D341Med (cell line): ENCODE measurements at places on chromosomes 16 and 17.

DNA sequence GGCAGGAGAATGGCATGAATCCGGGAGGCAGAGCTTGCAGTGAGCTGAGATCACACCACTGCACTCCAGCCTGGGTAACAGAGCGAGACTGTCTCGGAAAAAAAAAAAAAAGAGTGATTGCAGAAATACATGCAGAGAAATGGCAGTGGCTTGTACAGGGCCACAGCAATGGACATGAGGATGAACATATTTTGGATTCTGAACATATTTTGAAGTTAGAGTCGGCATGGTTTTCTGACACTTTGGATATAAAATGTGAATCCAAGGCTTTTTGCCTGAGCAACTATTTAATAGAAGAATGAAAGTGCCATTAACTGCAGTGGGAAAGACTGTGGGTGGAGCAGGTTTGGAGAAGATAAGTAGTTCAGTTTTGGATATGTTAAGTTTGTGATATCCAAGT is 35.8 kb downstream of the CPD start:
- no peak for DNase-seq

- DNase-seq: no peak
Observed at GRCh38 chr17:64260886-64261285, 2.2 kb downstream of the TEX2 start.

DNA sequence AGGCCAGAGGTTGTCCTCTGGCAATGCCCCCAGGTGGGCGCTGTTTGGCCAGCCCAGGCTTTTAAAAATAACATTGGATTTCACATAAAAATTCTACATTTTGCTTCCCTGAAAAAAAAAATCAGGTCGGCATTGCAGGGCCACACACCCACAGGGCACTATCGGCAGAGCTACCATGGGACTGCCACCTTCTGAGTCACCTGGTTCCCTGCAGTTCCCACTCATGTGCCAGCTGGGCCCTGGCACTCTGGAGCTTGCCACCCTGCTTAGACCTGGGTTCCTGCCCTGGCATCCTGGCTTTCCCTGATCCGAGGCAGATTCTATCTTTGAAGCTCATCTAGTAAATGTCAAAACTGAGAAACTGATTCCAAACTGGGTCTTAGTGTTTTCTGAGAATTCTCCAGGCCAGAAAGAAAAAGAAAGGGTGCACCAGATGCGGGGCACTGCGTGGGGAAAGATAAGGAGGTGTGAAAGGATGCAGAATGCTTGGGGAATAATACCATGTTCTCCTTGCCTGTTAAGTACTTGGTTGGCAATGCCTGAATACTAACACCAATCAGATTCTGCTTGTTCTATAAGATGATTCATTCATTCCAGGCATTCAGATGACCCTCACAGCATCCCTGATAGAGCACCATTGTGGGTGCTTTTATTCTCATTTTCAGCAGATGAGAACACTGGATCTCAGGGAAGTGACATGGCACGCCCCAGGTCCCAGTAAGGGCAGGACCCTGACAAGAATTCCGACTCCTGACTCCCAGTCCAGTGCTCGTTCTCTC is 51.8 kb downstream of the RAI1 start:
- no peak for DNase-seq

GRCh38 chr17:53227111-53227510 is 595.6 kb upstream of the KIF2B start:
- DNase-seq: no peak

DNA sequence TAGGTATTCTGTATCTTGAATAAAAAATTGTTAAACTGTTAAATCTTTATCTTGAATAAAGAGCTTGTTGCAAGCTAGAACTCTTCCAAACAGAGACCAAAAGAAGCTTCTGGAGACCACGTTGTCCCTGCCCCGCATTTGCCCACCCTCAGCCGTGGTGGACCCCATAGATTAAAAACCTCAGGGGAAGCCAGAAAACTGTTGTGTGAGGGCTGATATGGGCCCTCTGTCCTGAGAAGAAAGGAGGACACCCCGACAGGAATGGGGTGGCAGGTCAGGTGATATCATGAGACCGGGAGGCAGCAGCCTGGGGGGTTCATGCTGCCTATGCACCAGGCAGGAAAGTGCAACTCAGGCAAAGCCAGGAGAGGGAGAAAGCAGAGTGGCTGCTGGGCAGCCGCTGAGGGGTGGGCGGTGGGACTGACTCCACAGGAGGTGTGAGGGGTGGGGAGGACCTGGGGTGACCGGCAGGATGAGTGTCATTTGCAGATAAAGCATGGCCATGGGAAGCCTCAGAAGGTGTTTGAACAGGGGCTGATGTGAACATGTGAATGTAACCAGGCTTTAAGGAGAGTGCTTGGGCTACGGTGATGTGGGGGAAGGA is 147.8 kb downstream of the IRF8 start:
- DNase-seq: no peak

DNA sequence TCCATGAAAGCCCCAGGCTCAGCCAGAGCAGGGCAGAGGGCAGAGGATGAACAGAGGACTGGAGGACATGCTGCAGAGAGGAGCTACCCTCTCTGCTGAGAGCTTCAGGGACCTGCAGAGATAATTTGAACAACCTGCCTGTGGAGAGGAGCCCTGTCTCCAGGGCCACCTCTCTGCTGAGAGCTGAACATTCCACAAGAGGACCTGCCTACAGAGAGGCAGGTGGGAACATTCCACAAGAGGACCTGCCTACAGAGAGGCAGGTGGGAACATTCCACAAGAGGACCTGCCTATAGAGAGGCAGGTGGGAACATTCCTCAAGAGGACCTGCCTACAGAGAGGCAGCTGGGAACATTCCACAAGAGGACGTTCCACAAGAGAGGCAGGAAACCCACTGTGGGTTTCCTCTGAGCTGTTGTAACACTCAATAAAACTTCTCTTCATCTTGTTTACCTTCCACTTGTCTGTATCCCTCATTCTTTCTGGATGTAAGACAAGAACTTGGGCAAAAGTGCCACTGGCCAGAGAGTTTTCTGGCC is 551.9 kb upstream of the CA10 start:
- no peak for DNase-seq

GRCh38 chr17:50538549-50539410 is 6.2 kb downstream of the EPN3 start:
- DNase-seq: no peak

DNA sequence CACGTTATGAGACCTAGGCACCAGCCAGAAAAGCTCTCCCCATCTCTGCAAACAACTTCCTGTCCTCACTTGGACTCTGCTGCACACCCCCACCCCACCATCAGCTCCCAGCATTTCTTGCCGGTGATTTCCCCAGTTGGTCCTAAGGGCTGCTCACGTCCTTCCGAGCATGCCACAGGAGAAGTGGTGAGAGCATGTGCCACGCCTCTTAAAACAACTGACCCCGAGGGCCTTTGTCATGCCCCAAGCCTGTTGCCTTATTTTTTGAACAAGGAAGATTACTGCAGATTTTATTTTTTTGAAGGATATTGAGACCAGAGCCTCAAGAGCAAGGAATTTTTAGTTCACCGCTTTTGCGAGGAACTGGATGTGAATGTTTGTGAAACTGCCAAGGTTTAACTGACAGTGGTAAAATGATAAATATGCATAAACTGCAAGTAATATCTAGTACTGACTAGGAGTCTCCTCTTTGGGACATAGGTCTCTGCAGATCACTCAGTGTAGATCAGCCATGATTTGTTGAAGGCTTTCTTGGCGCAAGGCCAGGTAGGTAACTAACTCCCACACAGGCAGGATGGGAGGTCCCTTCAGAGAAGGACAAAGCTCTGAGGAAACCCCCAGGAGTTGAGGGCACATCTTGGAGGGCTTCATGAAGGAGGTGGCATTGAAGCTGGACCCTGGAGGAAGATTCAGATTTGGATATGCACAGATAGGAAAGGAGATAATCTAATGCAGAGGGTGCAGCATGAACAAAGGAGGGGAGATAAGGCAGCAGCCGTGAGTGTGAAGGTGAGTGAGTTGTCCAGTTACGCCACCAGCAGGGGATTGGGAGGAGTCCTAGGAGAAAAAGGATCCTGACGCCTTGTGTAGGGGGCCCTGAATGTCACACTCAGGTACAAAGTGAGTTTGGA is 44.7 kb downstream of the TMEM132E start:
- DNase-seq: no peak

DNA sequence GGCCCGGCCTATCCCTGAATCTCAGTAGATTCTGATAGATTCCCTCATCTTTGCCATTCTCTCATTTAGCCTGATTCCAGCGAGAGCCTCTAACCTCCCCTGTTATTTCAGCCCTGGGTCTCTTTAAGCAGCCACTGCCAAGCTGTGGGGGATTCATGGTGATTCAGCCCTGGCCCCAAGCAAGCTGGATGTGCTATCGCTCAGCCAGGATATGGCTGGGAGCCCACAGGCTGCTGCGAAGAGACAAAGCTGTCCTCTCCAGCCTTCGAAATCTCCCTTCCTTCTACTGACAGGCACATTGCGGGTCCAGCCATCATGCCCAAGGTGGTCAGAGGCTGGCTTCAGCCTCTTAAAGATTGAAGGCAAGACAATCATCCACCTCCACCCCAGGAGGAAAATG is 394.1 kb downstream of the SOX9 start:
- no peak for DNase-seq

- DNase-seq: no peak
Observed at GRCh38 chr16:14354561-14355351, 275.3 kb downstream of the PARN start.

GRCh38 chr16:17147942-17148341 is 322.8 kb downstream of the XYLT1 start:
- DNase-seq: no peak

DNA sequence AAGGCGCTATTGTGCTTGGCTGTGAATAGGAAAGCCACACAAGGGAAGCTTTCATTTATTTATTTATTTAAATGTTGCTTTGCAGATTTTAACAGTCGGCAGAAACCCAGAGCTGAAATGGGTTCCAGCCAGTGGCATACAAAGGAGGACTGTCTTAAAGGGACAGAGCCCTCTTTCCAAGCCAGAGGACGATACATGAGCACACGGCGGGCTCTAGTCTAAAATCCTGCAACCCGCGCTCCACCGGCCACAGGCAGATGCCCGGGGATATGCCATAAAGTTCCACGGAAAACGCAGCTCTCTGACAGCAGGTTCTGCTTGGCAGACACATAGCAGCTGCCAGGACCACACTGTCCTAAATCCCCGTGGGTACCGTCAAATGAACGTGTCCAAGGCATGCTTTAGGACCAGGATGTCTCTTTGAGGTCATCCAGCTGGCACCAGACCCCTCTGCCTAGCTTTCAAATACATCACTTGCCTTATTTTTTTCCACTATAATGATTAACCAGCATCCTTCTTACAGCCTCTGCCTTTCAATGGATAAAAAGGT is 64.6 kb downstream of the CYTH1 start:
- DNase-seq: peak; percentile 71

DNA sequence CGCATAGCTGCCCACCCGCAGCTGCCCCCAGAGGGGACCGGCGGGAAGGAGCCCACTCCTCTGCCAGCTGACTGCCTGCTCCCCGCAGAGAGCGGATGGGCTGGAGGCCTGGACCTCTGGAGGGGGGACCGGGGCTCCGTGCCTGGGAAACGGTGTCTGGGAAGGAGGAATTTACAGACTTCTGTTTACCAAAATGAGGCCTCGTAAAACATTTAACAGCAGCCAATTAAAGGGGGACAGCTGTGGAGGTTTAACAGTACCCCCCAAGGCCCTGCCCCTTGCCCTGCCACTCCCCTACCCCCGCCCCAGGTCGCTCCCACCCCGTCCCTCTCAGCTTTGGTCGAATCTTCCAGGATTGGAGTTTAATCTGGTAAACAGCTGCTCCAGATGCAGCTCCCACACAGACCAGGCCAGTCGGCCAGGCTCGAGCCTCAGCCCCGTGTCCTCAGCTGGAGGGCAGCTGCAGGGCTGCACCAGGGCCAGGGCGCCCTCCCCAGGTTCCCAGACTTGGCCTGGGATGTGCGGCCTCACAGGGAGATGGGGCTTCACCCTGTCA is 41.1 kb downstream of the BAHCC1 start:
- DNase-seq: no peak

DNA sequence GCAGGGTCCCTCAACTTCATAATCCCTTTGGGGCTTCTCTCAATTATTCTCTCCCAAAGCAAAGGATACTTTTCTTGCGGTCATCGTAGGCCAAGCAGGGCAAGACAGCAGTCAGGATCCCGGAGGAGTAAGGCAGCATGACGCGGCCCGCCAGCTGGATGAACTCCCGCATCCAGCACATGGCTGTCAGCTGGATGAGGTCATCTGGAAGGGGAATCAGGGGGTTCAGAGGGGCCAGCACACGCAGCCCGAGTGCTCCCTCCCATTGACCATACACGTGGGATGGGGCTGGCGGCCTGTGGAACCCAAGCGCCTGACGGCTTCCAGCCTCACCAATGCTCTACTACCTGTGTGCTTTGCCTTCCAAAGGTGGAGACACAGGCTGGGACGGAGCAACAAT is 19.2 kb downstream of the VAC14 start:
- no peak for DNase-seq

GRCh38 chr17:67718325-67718941 is 697 bp downstream of the NOL11 start:
- peak; percentile 53 for DNase-seq

GRCh38 chr17:81398176-81398831 is 3.0 kb downstream of the BAHCC1 start:
- no peak for DNase-seq

- DNase-seq: no peak
Observed at GRCh38 chr16:84764970-84765369, 54.8 kb upstream of the CRISPLD2 start.

- no peak for DNase-seq
Observed at GRCh38 chr17:51493206-51493605, 232.9 kb downstream of the UTP18 start.

DNA sequence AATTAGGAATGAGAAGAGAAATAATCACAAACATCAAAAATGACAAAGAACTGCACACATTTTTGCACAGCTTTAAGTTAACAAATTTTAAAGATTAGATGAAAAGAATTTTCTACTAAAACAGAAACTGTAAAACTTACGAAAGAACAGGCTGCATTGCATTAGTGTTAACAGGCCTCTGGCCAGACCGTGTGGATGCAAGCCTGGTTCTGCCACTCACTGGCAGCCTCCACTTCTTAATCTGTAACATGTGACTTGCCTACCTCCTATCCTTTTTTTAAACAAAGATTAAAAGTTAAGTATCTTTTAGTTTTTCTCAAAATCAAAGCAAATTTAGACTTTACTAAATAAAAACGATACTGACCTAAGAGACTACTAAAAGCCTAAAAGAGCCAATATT is 37.5 kb downstream of the CREBBP start:
- DNase-seq: no peak

DNA sequence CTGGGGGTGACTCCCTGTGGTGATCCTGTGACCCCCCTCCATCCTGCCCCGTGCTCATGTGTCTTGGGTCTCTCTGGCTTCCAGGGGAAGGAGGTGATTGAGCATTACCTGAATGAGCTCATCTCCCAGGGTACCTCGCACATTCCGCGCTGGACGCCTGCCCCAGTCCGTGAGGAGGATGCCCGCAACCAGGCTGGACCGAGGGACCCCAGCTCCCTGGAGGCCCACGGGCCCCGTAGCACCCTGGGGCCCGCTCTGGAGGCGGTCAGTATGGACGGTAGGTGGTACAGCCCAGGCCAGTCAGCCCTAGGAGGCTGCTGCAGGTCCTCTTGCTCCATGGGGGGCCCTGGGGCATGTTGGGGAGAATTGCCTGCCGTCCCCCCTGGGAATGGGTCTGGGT is 33.6 kb downstream of the SEC14L5 start:
- DNase-seq: no peak

- DNase-seq: no peak
Observed at GRCh38 chr16:85587762-85588556, 25.2 kb upstream of the GSE1 start.
